ENCODE measurements at places on chromosomes 1 and 21.

GRCh38 chr1:196381544-196381943 lies 226.7 kb downstream of the KCNT2 start:
- DNase-seq, result no peak

- DNase-seq, result no peak
Measured at GRCh38 chr1:14897080-14897449, 256.5 kb upstream of the TMEM51 start.

GRCh38 chr1:2998503-2999100 lies 22.7 kb upstream of the ACTRT2 start:
- no peak for DNase-seq

GRCh38 chr1:199619223-199619622 lies 408.3 kb upstream of the NR5A2 start:
- no peak for DNase-seq

- DNase-seq, result no peak
Measured at GRCh38 chr1:208230668-208231529, 13.3 kb downstream of the PLXNA2 start.

GRCh38 chr1:174366946-174367345 lies 80.8 kb upstream of the GPR52 start:
- no peak for DNase-seq

DNA sequence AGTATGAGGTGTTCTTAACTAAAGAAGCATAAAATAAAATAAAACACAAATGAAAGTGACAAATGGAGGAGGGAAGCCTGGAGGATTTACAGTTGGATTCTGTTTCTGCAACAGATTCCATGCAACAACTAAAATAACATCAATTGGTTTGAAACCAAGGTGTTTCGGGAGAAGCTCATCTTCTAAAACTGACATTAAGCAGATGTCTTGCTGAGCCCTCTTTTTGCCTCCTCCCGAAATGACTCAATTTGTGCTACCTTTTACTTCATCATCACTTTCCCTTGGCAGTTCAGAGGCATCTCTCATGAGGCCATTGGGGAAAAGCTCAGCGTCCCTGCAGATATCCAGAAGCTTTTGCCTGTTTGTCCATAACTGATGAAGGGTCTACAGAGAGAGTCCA lies 121.6 kb upstream of the ADAR start:
- DNase-seq, result no peak

DNA sequence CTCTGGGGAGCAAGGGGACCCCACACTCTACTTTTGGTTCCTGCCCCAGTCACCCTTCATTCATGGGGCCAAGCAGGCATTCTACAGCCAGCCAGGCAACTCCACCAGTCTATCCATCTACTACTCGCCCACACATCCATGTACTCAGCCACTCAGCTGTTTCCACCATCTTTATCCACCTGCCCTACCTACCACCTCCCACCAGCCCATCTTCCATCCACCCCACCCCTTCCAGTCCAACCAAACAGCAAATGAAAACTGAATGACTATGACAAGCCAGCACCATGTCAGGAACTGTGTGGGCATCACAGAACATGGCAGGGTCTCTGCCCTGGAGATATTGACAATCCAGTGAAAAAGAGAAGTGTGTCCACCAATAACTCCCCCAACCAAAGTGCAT lies 7.9 kb downstream of the LAD1 start:
- DNase-seq, result no peak

DNA sequence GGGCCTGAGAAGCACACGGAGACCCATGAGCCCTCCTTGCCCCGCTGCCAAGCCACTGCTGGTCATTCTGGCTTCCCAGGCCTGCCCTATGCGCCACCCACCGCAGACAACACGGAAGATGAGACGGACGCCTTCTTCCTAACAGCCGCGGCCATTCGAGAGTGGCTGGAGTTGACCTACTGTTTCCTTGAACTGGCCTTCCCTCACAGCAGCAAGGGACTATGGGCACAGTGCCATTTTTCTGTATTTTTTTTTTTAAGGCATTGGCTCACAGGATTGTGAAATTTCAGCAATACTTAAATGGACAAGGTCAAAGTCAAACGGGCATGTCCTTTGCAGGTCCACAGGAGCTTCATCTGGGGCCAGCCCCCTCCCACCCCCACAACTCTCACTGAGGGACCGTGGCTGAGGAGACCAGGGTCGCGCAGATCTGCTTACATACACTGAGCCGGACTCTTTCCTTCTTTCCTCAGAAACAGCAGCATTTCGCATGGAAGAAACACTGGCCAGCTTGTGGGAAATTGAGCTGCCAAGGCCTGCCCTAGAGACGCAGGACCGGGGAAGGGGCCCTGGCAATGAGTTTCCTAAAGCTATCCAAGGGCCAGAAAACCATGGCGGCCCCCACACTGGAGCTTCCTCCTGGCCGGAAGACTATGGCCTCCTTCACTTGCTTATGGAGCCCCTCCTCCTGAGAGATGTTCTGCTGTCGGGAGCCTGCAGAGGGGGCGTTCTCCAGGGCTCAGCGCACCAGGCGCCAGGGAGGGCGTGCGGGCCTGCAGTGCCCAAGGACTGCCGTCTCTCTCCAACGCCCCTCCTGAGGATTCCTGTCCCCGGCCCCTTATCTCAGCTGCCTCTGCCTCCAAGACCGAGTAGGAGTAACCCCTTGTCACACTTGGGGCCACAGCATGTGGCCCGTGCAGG lies 98.9 kb downstream of the PGBD5 start:
- no peak for DNase-seq

Data from SW 1271 (cell line).